Neuronal stem cell (in vitro differentiated cells): ENCODE measurements at places on chromosomes 11 and 22.

DNA sequence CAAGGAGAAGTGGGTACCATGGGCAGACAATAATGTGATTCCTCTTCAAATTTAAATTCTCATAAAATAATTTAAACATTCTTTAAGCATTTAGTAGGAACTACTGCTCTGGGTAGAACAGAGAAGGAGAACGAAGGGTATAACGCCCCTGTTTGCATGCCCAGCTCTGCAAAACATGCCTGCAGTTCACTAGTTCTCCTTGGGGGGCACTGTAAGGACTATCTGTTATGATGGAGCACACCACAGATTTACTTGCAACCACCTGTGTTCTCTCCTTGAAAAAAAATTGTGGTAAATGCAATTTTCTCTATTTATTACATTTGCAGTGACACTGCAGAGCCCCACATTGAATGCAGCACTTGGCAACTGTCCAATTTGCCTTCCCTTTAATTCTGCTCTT, 100.3 kb downstream of the GUCY1A2 start:
- no peaks in the 10 kb centered on the region for H3K36me3 ChIP-seq
- no peak overlapping the region for H3K4me3 ChIP-seq
- peak; percentile 12 for DNase-seq
- H3K27me3 ChIP-seq, result no peaks in the 10 kb centered on the region
- no peaks in the 10 kb centered on the region for H3K4me1 ChIP-seq

DNA sequence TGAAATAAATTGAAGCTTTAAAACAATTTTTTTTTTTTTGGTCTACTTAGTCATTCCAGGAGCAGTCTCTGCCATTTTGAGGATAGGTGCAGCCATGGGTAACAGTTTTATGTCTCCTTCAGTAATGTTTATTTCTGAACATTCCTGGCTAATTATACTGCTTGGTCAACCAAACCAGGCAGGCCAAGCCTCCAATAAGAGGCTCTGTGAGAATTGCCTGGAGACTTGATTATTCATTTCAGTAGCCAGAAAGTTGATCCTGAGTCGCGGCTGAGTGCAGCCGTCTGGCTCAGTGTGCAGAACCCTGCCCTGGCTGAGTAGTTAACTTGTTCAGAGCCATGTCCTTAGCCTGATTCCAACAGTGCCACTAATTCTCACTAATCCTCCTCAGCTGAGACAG, 364.0 kb upstream of the FAT3 start:
- no peaks in the 10 kb centered on the region for H3K4me1 ChIP-seq
- H3K4me3 ChIP-seq, result no peak overlapping the region
- H3K27me3 ChIP-seq, result no peaks in the 10 kb centered on the region
- no peak for DNase-seq
- H3K27ac ChIP-seq, result no peak overlapping the region

DNA sequence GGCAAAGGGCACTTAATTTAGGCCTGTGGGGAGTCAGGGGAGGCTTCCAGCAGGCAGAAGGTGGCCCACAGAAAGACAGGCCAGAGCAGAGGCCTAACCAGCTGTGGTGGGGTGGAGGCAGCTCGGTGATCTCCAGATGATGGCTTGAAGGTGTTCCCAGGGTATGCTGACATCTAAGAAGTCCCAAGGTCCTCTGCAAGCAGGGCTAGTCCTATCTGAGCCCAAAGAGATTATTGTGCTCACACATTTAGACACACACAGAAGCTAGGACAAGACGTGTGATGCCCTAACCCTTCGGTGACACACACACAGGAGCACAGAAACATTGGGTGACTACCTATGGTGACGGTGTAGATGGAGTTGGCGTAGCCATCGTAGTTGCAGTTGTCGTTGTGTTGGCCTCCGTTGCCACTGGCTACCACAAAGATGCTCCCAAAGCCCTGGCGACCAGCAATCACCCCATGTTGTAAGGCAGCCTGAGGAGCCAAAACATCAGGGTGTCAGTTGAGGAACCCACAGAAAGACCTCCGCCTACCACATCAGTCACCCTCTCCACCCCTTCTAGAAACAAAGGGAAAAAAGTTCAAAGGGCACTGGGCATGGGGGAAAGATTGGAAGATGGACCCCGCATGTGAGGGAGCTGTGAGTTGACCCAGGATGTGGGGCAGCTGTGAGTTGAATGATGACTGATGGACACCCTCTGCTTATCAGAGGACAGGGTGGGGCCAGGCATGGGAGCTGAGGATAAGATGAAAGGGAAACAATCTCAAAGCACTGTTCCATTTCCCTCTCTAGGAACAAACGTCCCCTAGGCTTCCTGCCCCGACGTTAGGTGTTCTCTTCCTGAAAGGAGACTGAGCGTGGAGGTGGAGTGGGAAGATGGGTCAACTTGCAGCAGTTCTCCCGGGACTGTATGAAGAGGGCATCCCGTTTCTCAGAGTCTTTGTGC, 7.9 kb downstream of the PCSK7 start:
- H3K27ac ChIP-seq, result no peak overlapping the region
- no peak overlapping the region for H3K4me3 ChIP-seq
- DNase-seq, result no peak
- H3K36me3 ChIP-seq, result peaks cover 81% of the 10 kb centered on the region

DNA sequence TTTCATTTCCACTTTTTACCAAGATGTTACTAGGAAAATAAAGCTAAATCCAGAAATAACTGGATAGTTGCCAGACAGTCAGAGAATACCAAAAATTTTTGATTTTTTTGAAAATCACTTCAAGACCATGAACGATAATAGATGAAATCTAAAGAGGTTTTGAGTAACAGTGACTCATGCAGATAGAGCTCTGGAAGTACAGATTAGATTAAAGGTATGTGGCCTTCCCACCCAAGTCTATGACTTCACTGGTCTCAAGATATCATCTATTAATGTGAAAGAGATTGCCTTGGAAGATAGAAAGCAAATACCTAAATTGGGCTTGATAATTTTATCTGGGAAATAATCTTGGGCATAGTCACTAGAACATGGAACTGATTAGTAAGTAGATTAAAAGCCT, 415.9 kb downstream of the METTL15 start:
- no peaks in the 10 kb centered on the region for H3K36me3 ChIP-seq
- H3K27ac ChIP-seq, result no peak overlapping the region
- DNase-seq, result no peak
- H3K4me3 ChIP-seq, result no peak overlapping the region
- no peaks in the 10 kb centered on the region for H3K27me3 ChIP-seq

DNA sequence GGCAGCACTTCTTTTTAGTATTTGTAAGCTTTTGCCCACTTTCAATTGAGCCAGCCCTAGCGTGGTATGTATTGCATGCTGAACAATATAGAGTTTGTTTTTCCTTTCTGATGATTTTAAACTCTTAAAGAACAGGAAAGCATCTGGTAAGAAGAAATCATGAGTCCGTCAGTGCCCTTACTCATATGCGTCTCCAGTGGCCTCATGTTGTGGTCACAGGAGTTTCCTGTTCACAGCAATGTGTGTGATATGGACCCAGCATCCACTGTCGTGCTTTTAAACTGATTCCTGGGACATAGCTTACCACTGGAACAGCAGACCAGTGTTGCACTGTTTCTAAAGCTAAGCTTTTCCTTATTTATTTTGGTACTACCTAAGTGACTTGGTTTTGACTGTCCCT, 40.1 kb downstream of the BID start:
- no peaks in the 10 kb centered on the region for H3K4me1 ChIP-seq
- H3K36me3 ChIP-seq, result peaks cover 73% of the 10 kb centered on the region
- no peak for DNase-seq
- H3K27ac ChIP-seq, result no peak overlapping the region

DNA sequence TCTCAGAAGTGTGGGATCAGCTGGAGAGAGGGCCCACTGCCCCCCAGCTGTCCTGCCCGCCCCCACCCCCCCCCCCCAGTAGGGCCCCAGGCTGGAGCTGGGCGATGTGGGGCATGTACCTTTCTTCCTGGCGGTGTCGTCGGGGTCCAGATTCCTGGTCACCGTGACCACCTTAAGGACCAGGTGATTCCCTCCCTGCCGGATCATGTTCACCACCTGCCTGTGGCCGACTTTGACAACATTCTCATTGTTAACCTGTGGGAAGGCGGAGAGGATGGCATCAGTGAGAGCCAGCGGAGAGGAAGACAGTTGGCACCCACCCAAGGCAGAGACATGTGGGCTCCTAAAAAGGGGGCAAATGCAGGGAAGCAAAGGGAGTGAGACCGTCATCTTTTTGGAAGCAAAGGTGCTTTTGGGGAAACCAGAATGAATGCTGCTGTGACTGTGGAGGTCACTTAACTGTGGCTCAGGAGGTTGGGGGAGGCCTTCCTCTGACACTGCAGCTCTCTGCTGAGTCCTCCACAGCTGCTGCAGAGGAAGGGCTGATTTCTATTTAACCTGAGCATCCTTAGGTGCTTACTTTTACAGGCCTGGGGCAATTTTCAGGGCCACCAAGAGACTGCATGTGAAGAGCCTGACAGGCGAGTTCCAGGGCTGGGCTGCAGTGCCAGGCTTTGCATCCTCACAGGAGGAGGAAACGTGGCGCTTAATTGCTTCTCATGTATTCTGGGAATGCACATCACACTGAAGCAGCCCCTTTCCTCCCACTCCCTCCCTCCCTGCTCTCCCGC, 104.5 kb downstream of the CTTN start:
- no peak for DNase-seq
- H3K4me1 ChIP-seq, result peaks cover 18% of the 10 kb centered on the region
- no peak overlapping the region for H3K4me3 ChIP-seq
- no peak overlapping the region for H3K27ac ChIP-seq

DNA sequence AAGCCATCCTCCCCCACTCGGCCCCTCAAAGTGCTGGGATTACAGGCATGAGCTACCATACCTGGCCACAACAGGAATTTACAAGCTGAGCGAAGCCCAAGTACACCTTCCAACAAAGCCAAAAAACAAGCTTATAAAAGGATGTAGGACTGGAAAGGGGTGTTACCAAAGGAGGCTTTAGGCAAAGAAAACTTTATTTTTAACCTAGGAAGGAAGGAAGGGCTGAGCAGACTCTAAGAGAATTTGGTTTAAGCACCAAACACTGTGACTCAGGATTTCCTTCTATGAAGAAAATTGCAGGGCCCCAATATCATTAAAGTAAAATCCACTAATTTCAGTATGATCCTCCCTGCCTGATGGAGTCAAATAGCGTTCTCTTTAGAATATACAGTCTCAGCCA, 12.1 kb downstream of the DENND5A start:
- no peaks in the 10 kb centered on the region for H3K27me3 ChIP-seq
- H3K4me3 ChIP-seq, result no peak overlapping the region

GRCh38 chr11:66363805-66364535, 7.6 kb downstream of the SLC29A2 start:
- no peaks in the 10 kb centered on the region for H3K27me3 ChIP-seq
- H3K36me3 ChIP-seq, result peaks cover 6% of the 10 kb centered on the region
- no peak for DNase-seq
- H3K4me1 ChIP-seq, result peaks cover 2% of the 10 kb centered on the region
- no peak overlapping the region for H3K4me3 ChIP-seq

- H3K36me3 ChIP-seq, result no peaks in the 10 kb centered on the region
- H3K27ac ChIP-seq, result no peak overlapping the region
- DNase-seq, result no peak
- H3K27me3 ChIP-seq, result no peaks in the 10 kb centered on the region
Measured at GRCh38 chr11:113059548-113059947, 98.3 kb downstream of the NCAM1 start.

GRCh38 chr11:85869781-85870180, 14.6 kb downstream of the CCDC83 start:
- DNase-seq, result no peak
- no peak overlapping the region for H3K27ac ChIP-seq
- no peaks in the 10 kb centered on the region for H3K4me1 ChIP-seq
- no peaks in the 10 kb centered on the region for H3K27me3 ChIP-seq
- H3K36me3 ChIP-seq, result no peaks in the 10 kb centered on the region

GRCh38 chr11:26839911-26840698, 118.2 kb upstream of the SLC5A12 start:
- no peaks in the 10 kb centered on the region for H3K4me1 ChIP-seq
- DNase-seq, result no peak
- H3K36me3 ChIP-seq, result no peaks in the 10 kb centered on the region
- no peaks in the 10 kb centered on the region for H3K27me3 ChIP-seq
- no peak overlapping the region for H3K4me3 ChIP-seq

DNA sequence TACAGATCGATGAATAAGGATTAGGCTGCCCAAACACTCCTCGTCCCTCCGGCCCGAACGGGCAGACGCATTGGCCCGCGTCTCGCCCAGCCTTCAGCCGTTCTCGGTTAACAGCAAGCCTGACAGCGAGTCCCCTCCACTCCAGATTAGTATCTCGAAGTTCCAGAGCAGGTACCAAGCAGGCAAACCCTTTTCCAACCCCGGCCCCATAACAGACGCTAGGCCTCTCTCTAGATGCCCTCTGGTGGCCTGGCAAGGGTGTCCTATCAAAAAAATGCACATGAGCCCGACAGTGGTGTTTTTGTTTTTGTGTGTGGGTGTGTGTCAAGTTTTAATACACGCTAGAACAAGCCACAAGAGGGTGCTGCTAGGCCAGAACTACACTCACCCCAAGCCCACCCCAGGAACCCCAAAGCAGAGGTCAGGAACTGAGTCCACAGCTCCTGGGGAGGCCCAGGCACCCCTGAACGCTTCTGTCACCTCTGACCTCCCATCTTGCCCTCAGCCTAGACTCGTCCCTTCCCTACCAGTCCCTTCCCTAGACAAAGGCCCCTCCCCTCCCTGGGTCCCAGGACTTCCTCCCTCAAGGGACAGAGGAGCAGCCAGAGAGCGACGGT, 658 bp upstream of the ARFGAP2 start:
- H3K27ac ChIP-seq, result peak overlapping the region; percentile 76
- H3K4me1 ChIP-seq, result peaks cover 15% of the 10 kb centered on the region
- H3K4me3 ChIP-seq, result peak overlapping the region; percentile 90
- no peaks in the 10 kb centered on the region for H3K27me3 ChIP-seq
- peak; percentile 71 for DNase-seq

GRCh38 chr11:128696941-128697340, 3.1 kb downstream of the FLI1 start:
- no peak overlapping the region for H3K4me3 ChIP-seq
- H3K27ac ChIP-seq, result no peak overlapping the region
- no peak for DNase-seq
- peaks cover 44% of the 10 kb centered on the region for H3K27me3 ChIP-seq
- no peaks in the 10 kb centered on the region for H3K36me3 ChIP-seq
- peaks cover 19% of the 10 kb centered on the region for H3K4me1 ChIP-seq

DNA sequence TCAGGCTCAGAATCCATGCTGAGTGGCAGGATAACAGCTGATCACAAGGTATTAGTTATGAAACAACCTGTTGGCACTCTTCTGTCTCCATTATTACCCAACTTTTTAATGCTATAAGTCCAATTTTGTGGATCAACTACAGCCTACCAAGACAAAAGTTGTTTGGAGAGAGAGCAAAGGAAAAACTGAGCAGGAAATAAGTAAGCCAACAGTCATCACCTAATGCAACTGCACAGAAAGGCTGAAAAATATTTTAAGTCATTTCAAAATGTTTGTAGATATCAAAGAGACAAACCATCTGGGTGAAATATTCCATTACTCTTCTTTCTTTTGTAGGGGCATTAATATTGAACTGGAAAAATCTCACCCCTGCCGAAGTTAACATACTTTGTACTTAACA, 41.6 kb downstream of the FDX1 start:
- no peak for DNase-seq
- H3K27me3 ChIP-seq, result no peaks in the 10 kb centered on the region
- H3K27ac ChIP-seq, result no peak overlapping the region
- H3K36me3 ChIP-seq, result peaks cover 2% of the 10 kb centered on the region
- no peak overlapping the region for H3K4me3 ChIP-seq

GRCh38 chr22:39364714-39365491, 15.1 kb downstream of the SYNGR1 start:
- no peak overlapping the region for H3K27ac ChIP-seq
- no peak for DNase-seq

GRCh38 chr22:19755722-19756287, 4.8 kb upstream of the TBX1 start:
- DNase-seq, result no peak
- no peak overlapping the region for H3K27ac ChIP-seq
- no peaks in the 10 kb centered on the region for H3K36me3 ChIP-seq
- no peak overlapping the region for H3K4me3 ChIP-seq
- H3K27me3 ChIP-seq, result peaks cover 95% of the 10 kb centered on the region
